Stimulated activated CD4-positive, alpha-beta T cell treated with anti-CD3 and anti-CD28 coated beads, Interleukin-4, amount 100 ng/mL, for 4 hours (primary cell): ENCODE measurements at places on chromosomes 12 and 14.

GRCh38 chr14:100619396-100620254 lies 32.4 kb upstream of the BEGAIN start:
- no peak for DNase-seq

- DNase-seq, result no peak
Measured at GRCh38 chr14:23633160-23633701, 2.9 kb upstream of the DHRS2 start.

- DNase-seq, result no peak
Measured at GRCh38 chr12:464484-465267, 4.9 kb downstream of the B4GALNT3 start.

- DNase-seq, result no peak
Measured at GRCh38 chr12:44885902-44886301, 9.8 kb upstream of the NELL2 start.

- peak; percentile 56 for DNase-seq
Measured at GRCh38 chr12:132327336-132328171, 1.8 kb downstream of the GALNT9 start.

GRCh38 chr14:99819514-99819913 lies 26.3 kb downstream of the EML1 start:
- DNase-seq, result peak; percentile 6

DNA sequence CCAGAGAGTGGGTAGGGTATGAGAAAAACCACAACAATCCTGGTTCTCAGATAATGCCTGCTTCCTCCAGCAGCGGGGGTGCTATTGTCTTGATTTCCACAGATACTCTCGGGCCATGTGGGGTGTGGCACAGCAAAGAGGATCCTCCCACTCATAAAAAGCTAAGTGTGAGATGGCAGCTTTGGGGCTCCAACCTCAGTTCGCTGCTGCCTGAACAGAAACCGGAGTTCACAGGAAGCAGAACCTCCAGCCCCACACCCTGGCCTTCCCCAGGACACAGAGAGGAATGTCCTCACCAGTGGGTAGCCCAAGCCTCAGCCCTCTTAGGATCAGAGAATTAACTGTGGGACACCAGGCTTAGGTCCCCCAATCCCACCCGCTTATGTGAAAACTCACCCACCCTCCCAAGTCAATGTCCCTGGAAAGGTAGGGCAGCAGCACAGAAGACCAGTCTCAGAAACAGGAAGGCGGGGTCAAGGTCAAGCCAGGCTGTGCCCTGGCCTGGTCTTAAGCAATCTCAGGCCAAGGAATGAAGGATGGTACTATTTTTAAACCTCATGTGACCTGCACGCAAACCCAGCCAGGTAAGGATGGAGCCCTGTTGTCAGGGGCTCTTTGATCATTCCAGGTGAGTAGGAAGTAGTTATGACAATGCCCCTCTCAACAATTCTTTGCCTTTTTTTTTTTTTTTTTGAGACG lies 9.0 kb downstream of the KCTD10 start:
- no peak for DNase-seq

DNA sequence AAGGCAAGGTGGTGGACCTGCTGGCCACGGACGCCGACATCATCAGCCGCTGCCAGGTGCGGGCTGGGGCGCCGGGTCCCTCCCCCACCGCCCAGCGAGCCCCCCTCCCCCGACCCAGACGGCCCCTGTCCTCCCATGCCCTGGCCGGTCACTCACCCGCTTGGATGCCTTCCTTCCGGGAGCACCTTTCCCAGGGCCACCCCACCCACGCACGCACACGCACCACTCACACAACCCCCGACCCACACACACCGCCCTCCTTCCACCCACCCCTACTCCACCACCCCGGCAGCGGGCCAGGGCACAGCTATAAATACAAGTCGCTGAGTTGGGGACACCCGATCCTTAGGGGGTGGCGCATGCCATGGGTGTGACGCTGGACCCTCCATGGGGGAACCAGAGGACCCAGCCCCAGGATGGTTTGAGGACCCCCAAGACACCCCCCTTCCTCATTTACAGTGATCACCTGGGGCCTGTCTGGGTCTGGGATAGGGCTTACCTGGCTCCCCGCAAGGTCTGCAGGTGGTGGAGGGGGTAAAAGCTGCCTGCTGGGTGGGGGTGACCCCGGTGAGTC lies 465 bp downstream of the ADSS1 start:
- peak; percentile 37 for DNase-seq

GRCh38 chr12:32504591-32504990 lies 105.2 kb downstream of the FGD4 start:
- DNase-seq, result no peak

DNA sequence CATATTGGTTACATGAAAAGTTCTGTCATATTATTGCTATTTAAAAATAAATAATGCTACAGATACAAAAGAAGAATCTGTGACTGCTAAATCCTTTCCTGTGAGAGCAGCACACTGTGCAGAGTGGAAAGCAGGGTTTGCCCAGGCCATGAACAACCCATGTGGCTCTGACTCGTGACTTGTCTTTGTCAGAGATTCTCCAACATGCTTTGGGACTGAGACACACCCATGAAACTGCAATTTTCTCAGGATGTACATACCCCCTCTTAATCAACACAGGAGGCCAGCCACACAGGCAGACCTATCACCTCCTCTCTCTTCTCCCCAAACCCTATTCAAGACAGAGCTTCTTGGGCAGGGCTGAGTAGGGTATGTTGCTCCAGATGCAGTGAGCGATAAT lies 96.8 kb upstream of the NTF3 start:
- no peak for DNase-seq
